ENCODE measurements at places on chromosomes 11 and 22.

- no peak for DNase-seq
These were observed 61.1 kb upstream of the CD44 start for GRCh38 chr11:35077709-35078469.

DNA sequence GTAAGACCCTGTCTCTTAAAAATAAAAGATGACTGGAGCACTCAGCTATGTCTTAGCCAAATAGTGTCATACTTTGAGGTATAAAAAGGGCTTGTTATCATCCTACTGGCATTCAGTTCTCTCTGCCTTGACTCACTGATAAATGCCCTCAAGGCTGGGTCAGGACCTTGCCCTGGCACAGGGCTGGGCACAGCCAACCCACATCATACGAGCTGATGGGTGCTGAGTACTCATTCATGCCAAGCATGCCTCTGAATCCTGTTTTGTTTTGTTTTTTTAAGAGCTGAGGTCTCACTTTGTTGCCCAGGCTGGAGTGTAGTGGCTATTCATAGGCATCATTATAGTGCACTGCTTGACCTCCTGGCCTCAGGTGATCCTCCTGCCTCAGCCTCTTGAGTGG, 1.9 kb downstream of the SMTNL1 start:
- no peak for DNase-seq

- no peak for DNase-seq
These were observed 38.4 kb downstream of the FDX1 start for GRCh38 chr11:110468121-110468520.

DNA sequence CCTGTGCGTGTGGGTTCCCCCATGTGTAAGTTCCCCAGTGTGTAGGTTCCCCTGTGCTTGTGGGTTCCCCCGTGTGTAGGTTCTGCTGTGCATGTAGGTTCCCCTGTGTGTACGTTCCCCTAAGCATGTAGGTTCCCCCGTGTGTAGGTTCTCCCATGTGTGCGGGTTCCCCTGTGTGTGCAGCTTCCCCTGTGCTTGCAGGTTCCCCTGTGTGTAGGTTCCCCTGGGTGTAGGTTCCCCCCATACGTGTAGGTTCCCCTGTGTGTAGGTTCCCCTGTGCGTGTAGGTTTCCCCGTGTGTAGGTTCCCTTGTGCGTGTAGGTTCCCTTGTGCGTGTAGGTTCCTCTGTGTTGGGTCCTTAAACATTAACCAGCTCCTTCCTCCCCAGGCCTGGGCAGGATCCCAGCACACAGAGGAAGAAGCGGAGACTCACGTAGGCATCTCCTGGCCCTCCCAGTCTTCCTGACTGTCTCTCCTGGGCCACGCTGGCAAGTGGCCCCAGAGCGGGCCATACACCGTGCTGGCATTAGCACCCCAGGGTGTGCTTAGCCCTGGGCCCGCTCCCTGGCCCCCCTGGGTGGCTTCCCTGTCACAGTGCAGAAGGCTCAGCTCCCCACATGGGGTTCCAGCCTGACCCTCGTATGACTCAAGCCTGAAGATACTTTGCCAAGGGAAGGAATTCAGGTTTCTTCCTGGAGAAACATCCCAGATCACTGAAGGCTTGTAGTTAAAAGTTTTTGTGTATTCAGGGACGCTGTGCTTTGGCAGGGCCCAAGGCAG, 2.8 kb upstream of the GRAMD4 start:
- DNase-seq: no peak

GRCh38 chr11:83520849-83521248, 234.7 kb upstream of the CCDC90B start:
- no peak for DNase-seq

DNA sequence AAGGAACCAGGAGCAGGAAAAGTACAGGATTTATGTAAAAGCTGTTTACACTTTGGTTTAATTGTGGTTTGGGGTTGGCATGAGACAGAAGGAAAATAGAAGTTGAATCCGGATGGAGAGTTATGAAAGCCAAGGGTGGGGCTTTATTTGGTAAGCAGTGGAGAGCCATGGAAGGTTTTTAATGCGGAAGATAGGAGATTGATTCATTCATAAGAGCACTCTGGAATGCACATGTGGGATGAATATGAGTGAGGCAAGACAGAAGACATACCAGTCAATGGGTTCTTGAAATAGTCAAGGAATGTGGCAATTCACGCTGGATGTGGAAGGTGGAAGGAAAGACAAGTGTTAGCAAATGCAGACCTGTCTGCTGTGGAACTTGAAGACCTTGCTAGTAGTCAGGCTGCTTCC, 9.3 kb upstream of the GLB1L3 start:
- no peak for DNase-seq

GRCh38 chr22:39268645-39269044, 23.9 kb upstream of the PDGFB start:
- DNase-seq: no peak

DNA sequence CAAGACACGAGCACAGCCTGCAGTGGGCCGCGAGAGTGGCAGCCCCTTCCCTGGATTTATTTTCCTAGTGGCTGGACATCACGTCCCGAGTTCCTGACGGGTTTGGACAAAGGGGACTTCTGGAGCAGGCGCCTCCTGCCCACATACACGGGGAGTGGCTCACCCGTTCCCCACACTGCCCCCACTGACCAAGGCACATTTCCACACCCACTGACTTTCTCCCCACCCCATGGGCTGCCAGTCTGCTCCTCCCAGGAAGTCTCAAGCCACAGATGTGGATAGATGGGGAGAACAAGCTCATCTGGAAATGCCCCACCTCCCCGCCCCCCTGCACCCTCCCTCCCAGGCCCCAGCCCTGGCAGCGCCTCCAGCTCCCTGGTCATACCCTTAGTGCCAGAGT, 34.0 kb upstream of the FADD start:
- no peak for DNase-seq

- DNase-seq: no peak
These were observed 39.4 kb downstream of the CYP2R1 start for GRCh38 chr11:14852571-14853177.

DNA sequence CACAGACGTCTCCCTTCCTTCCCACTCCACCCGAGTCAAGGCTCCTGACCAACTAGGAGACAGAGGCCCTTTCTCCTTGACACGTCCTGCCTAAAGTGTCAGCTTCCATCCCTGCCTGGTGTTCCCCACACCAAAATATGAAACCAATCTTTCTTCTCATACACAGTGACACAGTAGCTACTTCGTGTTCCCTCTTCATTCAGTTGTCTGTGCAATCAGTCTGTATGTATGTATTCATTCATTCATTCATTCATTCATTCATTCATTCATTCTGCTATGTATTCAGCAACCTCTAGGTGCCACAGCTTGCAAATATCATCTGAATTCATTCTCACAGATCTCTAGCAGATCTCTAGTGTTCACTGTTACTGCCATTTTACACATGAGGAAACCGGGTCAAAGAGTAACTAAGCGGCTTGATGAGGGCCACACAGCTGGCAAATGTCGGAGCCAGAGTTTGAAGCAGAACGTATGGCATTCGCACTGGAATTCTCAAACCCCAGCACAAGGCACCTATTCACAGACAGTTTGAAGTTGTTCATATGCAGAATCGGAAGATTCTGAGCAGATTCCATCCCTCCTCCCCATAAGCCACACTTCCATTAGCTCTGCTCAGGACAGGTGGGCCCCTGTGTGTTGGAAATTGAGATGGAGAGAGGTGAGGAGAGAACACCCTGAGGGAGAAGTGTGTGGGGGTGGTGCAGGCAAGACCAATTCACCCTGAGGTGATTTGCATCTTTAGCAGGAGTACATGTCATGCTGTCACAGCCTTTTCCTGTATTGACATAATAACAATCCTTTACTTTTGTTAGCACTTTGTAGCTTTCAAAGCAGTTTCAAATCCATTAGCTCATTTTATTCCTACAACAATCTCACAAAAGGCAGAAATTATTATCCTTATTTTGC, 275.7 kb downstream of the ST3GAL4 start:
- DNase-seq: no peak

- DNase-seq: no peak
These were observed 22.8 kb downstream of the CASP5 start for GRCh38 chr11:105000167-105000566.

- DNase-seq: no peak
These were observed 46.3 kb upstream of the CADM1 start for GRCh38 chr11:115550291-115551059.

DNA sequence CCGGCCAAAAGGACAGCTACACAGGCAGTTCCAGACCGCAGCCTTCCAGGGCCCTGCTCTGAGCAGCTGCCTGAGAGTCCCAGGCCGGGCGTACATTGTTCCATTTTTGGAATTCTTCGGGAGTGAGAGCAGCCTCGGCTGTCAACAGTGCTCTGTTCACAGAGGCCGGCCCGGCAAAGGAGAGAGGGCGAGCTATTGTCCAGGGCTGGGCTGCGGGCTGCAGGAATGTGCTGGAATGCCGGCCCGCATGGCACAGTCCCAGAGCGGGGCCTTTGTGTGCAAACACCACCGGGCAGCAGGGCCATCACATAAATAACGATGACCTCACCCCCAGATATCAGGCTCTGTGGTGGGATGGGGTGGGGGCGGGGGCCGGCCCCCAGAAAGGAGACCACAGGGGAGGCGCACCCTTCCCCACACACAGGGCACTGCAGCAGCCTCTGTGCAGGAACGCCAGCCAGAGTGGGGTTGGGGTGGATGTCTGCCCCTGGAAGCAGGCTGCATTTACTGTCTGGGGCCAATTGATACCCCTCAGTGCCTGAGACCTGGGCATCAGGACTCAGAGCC, 15.8 kb downstream of the LINC01488 start:
- peak; percentile 61 for DNase-seq

DNA sequence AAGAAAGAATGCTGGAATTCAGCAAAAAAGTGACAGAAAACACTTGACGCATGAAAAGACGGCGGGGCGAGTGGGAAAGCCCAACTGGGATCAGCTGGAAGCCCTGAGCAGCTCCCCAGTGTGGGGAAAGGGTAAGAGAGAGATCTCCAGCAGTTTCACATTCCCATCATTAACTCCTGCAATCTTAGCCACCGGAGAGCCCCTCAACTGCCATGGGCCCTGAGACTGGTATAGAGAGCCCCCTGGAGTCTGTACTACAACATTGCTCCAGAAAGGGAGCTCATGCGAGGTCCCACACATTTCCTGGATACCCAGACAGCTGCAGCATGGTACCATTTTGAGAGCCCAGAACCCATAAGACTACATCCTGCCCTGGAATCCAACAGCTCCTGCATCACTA, 31.1 kb downstream of the MRGPRX4 start:
- no peak for DNase-seq

GRCh38 chr11:47107744-47108143, 68.9 kb downstream of the ARFGAP2 start:
- DNase-seq: no peak

- peak; percentile 83 for DNase-seq
These were observed 2.6 kb downstream of the TRABD start for GRCh38 chr22:50188356-50188755.

DNA sequence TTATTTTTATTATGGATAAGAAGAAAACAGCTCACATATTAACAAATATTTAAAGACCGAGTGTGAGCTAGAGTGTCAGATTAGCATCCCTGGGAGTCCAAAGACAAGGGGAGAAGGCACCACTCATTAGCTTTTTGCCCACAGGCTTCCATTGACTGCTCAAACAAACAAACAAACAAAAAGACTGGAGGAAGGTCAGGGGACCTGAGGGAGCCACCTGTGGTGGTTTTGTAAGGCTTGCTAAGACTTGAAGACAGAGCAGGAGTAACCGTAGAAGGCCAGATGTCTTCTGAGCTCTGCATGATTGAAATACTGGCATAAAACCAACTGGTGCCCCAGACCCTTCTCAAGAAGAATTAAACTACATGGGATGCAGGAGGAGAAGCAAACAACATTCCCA, 395.2 kb upstream of the CNTN5 start:
- no peak for DNase-seq

DNA sequence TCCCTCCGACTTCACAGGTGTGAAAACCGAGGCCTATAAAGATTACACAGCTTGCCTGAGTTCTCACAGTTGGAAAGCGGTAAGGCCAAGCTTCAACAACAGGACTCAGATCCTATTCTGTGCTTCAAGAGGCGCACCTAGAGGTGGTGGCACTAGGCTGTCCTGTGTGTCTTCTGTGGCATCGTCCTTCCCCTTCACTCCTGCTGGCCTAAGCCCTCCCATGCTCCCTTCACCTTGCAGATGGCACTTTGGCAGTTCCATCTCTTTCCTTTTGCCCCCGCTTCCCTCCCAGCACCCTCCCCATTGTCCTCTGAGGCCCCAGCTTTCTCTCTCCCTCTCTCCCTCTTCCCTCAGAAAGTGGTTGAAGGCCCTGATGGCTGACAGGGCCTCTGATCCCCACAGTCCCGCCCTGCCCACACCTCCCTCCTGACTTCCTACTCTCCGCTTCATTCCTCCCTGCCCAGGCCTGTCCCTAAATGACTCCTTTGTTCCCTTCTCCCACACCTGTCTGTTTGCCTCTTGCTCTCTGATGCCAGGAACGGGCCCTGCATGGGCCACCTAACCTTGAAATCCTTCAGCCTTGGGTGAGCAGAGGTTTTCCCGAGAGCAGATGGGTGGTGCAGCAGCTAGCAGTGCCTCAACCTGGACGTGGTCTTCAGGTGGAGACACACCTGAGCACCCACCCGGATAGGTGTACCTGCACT, 5.8 kb downstream of the TRIM29 start:
- peak; percentile 39 for DNase-seq

- no peak for DNase-seq
These were observed 15.8 kb upstream of the PKNOX2 start for GRCh38 chr11:125148743-125149142.

GRCh38 chr22:33577862-33578411, 342.3 kb downstream of the LARGE1 start:
- no peak for DNase-seq

DNA sequence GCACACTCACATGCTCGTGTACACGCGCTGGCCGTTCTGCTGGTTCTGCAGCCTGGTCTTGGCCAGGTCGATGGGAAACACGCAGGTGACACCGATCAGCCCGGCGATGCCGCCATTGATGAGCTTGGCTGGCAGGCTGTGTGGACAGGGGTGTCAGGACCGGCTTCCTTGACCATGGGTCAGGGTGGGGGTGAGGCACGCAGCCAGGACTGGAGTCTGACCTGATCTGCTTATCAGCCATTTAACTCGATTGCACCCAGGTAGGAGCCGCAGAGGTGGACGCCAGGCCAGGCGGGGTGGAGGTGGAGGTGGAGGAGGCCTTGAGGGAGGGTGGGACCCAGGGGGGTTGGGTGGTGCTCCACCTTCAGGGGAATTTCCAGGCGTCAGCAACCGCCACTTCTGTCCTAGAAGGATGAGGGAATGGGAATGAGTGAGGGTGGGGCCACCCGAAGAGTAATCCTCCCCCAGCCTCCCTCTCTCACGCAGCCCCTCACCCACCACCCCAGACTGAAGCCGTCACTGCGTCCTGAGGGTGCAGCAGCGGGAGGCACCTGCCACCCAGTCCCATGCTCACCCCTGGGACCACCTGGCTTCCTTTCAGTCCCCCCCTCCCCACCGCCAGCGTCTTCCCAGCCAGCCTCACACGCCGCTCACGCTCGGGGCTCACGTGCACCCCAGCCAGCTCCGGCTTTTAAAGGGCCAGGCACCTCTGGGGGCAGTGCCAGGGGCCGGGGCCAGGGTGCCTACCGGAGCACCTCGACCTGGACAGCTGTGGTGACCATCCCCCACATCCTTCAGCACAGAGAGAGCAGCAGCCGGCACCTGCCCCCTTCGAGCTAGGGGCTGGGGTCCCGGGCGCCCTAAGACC, 3.1 kb downstream of the SLC25A22 start:
- DNase-seq: peak; percentile 83
